ENCODE measurements at places on chromosomes 5 and 9.

DNA sequence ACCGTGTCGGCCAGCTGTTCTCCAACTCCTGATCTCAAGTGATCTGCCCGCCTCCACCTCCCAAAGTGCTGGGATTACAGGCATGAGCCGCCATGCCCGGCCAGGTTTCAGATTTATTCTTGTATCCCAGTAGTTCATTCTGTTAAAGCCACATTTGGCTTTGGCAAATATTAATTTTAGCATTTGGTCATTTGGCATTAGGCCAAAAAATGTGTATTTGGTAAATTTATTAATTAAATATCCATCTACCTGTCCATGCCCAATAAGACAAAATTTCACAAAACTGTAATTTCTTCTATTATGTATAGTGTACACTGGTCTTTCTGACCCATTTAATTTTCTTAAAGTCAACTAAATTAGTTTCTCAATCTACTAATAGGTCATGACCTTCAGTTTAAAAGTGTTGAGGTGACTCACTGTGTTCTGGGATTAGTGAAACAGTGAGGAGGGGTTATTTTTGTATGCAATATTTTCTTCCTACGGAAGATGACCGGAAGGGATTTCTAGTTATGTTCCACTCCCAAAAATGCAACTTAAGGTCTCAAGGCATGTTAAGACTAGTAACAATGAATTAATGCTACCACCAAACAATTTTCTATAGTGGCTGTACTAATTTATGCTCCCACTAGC lies 21.0 kb downstream of the OSTF1 start:
- DNase-seq, result no peak

- DNase-seq, result no peak
These were observed 28.0 kb downstream of the RFK start for GRCh38 chr9:76366275-76366674.

DNA sequence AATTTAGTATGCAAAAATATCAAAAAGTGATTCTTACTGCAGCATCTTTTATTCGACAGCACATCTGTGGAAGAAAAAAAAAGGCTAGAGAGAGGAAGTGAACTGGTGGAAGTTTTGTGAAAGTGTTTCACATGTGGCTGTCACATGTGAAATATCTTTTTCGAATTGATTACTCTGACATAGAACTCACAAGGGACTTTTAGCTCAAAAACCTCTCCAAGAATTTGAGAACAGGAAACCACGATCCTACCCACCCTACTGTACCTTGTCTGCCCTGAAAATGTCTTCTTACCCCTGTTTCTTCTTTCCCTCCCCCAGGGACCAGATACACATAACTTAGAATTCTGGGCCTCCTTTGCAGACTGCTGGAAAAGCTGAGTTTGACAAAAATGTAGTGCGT lies 106.5 kb upstream of the PRRC1 start:
- no peak for DNase-seq

DNA sequence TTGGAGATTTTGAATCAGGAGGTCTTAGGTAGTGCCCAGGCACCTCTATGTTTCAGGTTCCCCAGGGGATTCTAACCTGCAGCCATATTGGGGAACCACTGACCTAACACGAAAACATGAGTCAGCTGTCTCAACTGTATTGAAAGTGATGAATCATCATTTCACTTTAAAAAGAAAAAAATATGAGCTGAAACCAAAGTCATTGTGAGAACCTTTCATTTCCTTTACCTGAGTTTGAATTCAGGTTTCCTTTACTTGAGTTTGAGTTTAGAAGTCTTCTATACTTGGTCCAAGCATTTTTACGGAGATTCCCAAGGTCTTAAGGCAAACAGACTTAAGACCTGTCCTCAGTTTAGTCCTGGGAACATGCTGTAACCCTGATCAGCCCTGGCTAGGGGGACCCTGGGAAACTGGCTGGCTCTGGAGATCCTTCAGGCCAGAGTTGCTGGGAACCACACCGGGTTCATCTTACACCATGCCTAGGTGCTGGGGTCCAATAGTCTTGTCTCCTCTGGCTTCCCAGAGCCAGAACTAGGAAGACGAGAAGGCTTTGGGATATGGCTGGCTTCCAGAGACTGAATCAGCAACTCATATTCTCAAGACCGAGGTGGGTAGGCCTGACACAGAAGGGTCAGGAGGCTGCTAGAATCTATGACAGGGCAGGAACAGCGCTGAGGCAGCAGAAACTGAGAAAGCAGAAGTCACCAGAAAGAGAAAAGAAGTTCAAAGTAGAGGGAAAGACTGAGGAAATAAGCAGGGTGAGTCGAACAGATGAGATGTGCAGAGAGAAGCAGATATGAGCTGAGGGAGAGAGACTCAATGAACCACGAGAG lies 16.4 kb upstream of the PDCD1LG2 start:
- DNase-seq, result no peak

GRCh38 chr5:34538026-34538672 lies 118.0 kb upstream of the RAI14 start:
- no peak for DNase-seq

DNA sequence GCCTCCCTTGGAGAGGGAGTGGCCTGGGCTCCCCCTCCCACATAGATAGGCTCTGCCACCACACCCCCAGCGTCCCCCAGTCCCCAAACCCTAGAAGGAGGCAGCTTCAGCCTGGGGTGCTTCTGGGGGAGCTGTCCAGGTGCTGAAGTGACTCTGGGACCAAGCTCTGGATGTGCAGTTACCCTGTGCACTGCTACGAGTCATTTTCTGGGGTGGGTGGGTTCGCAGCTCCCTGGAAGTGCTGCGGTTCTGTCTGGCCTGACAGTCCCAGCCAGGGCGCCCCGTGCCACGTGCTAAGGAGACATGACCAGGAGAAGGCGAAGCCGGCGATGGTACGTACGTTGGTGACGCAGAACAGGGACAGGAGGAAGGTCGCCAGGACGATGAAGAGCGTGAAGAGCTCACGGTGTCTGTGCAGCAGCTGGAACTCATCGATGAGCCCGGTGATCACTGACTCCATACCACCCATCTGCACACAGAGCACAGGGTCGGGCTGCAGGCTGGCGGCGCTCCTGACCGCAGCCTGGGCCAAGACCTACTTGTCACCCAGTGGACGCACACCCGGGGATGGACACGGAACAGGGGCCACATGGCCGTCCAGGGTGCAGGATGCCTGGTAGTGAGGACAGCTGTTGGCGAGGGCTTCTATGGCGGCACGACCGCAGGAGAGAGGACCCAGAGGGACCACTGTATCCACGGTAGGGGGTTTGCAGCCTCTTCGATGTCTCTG lies 35.7 kb downstream of the SLC6A3 start:
- DNase-seq, result no peak

DNA sequence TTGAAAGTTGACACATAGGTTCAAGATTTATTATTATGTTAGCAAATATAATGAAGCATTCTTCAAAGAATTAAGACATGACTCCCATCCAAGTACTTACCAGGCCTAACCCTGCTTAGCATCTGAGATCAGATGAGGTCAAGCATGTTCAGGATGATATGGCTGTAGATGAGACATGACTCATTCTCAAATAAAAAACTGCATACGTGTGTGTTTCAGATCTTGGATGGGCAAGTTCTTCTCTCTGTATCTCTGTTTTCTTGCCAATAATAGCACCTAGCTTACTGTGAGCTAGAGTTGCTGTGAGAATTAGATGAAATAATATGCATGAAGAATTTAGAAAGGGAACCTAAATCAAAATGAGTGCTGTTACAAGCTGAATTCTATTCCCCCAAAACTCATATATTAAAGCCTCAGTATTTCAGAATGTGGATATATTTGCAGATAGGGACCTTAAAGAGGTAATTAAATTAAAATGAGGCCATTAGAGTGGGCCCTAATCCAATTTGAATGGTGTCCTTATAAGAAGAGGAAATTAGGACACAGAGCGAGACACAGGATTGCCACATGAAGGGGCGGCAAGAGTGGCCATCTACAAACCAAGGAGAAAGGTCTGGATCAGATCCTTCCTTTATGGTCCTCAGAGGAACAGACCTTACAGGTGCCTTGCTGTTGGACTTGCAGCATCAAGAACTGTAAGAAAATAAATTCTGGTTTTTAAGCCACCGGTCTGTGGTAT lies 146.2 kb downstream of the MARCHF11 start:
- DNase-seq, result no peak

DNA sequence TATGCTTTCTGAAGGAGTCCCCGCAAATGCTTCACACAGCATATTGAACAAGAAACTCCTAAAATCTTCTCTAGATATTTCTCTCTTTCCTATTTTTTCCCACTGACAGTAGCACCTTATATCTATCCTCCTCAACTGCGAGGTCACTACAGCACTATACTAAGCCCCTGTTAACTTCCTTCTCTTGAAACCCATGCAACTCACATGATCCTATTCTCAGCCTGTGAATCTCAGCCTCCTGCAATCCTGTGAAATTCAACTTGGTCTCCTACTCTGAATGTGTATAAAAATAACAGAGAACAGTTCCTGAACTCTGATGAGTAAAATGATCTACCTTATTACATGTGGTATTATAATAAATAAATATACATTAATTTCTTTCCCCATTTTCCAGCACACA lies 6.1 kb upstream of the PLGRKT start:
- DNase-seq, result no peak

- no peak for DNase-seq
These were observed 42.0 kb downstream of the ITK start for GRCh38 chr5:157222506-157223230.

DNA sequence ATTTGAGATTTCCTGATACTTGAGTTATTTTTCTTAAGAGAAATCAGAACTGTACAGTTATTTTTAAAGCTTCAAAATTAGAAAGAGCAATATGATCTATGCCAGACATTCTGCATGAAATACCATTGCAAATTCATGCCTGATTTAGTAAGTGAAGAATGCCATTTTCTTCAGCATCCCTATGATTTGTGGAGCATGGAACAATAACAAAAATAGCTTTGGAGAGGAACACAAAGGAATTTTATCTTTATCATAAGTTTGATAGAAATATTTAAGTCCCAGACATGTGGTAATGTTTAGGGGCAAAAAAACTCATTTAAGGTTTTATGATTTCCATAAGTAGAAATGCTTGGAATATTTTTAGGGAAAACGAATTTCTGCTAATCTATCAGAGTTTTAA lies 1863.4 kb downstream of the EFNA5 start:
- DNase-seq, result no peak

- DNase-seq, result no peak
These were observed 96.3 kb downstream of the CACNA1B start for GRCh38 chr9:137973829-137974416.

GRCh38 chr5:66597183-66597757 lies 1.1 kb downstream of the MAST4 start:
- DNase-seq, result no peak

DNA sequence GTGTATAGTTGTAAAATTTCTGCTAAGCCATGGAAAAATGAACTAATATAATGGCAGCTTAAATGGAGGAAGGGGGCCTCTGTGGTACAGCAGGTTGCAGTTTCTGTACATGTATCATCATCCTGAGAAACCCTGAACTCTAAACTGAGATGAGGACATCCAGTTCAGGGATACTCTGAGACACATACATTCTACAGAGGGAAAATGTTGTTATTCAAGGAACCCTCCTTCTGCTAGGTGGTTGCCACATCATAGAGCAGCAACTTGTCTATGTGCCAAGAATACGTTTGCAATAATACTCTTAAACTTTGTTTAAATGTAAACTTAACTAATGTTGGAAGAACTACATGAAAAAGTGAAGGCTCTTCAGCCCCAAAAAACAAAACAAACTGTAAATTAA lies 1310.8 kb upstream of the WWC1 start:
- no peak for DNase-seq

DNA sequence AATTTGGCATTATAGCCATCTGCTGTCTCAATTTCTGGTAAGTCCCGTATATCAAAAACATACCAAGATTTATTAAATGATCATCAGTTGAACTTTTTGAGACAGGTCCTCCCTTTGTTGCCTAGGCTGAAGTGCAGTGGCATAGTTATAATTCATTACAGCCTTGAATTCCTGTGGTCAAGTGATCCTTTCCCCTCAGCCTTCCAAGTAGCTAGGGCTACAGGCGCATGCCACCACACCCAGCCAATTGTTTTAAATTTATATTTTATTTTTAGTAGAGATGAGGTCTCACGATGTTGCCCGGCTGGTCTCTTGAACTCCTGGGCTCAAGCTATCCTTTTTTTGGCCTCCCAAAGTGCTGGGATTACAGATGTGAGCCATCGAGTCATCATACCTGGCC lies 418.9 kb downstream of the ARHGEF28 start:
- DNase-seq, result no peak

GRCh38 chr5:151427258-151427657 lies 20.1 kb upstream of the SLC36A1 start:
- DNase-seq, result no peak

DNA sequence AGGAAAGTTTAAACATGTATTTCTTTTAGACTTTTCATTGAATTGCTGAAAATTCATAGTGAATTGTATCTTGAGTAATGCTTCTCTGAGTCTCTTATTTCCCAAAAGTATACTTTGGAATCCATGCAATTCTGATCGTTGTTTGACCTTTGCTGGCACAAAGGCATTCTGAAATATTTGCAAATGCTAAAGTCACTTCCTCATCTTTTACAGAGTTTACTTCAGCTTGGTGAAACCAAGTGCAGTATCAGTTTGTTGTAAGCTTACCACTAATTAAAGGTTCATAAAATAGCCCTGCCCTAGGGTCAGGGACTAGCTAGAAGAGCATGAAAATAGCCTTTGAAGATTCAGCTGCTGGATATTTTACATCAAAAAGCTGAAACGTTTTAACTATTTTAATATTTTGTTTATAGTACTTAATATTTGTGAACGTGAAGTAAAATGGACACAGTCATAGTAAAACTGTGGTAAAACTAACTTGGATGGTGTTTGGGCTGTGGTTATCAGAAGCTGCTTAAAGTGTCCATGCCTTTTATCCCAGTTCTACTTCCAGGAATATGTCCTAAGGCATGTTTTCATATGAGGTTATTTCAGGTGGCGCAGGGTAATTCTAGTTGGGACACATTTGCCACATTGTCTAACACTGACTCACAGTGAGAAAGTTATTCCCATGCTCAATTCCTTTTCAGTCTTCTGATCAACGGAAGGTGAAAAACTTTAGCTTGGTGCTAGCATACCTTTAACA lies 45.3 kb downstream of the SLC22A5 start:
- no peak for DNase-seq

DNA sequence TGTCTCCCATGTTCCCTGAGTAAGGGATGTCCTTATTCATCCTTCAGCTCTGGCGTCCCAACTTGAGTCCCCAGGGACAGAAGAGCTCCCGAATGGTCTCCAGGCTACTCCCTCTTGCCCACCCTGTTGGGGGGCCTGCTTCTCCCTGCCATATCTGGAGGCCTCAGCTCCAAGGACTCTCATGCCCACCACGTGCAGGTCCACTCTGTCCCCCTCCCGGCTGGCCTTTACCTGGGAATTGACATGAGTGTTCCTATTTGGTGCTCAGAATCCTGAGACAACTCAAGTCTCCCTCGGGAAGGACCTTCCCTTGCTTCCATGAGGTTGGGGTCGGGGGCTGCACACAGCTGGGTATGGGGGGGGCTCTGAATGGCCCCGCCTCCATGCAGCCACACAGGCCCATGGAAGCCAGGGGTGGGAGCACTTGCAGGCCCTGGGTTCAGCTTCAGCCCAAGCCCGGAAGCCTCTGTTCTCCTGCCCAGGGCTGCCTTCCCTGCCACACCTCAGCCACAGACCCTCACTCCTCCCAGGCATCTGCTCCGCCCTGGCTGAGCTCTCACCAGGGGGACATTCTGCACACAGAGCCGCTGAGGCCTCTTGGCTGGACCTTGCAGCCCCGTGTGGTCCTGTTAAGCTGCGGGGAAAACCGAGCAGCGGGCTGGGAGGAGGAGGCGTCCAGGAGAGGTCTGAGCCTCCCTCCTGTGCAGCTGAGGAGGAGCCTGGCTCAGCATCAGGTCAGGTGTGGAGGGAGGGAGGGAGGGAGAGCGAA lies 121.9 kb downstream of the PHF2 start:
- DNase-seq, result no peak

Data from activated CD8-positive, alpha-beta memory T cell treated with anti-CD3 and anti-CD28 coated beads for 1 hour (primary cell).